ENCODE measurements at places on chromosomes 12 and 14.

DNA sequence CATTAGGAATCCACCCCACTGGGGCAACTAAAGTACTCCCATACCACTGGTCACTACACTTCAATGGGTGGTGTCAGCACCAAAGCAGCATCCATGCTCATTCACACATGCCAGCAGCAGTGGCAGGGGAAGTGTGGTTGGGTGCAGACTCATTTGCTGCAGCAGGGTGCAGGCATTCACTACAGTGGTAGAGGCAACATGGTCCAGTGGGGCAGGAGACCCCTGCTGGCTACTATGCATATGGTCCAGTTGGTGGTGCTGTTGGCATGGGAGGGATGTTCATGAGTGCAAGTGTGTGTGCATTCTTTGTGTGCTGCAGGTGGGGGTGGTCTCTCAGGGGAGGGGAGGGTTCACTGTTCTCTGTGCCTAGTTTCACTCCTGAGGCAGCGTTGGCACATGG, 908.4 kb upstream of the NOVA1 start:
- no peak for DNase-seq

GRCh38 chr14:29016050-29016900, 249.7 kb downstream of the FOXG1 start:
- DNase-seq: peak; percentile 17

GRCh38 chr14:73896521-73896920, 9.9 kb downstream of the ZNF410 start:
- no peak for DNase-seq

DNA sequence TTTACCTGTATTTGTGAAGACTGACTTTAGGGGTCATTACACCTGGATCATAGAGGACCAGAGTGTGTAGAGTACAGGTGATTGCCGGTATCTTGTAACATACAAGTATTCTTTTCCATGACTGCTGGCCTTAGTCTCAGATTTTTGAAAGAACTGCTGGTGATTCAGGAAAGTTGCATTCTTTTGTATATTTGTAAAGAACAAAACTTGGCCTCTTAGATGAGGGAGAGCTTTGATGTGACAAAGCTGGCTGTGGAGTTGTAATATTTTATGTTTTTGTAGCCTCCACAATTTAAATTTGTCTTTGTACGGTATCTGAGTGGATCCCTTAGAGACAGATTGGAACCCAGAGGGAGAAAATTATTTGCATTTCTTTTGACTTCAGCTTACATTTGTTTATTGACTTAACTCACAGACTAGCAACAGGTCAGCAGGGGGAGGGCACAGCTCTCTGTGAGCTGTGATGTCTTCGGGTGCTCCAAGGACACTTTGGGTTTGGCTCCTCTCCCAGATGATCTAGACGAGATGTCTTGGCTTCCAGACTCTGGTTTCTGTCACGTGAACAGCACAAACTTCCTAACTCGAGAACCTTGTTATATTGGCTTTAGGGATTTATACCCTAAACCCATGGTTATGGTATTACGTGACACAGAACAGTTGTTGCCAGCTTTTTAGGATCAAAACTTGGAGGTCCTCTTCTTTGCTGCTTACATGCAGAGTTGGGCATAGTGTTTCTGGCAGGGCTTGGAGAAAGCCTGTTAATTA, 65.9 kb downstream of the DAAM1 start:
- DNase-seq: no peak

DNA sequence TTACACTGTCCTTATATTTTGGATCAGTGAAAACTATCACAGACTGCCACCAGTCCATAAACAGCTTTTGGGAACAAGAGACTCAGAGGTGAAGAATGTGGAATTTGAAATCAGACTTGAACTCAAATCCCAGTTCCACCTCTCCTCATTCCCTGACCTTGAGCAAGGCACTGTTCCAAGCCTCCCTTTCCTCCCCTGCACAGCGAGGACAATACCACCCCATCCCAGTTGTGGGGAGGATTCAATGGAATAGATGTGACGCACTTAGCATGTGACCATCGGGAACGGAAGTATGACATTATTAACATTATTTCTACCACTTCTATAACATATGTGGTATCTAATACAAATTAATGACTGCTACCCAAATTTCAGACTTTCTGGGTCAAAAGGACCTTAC, 63.5 kb downstream of the DPF3 start:
- no peak for DNase-seq

GRCh38 chr14:51457843-51458562, 193.7 kb upstream of the FRMD6 start:
- DNase-seq: no peak

DNA sequence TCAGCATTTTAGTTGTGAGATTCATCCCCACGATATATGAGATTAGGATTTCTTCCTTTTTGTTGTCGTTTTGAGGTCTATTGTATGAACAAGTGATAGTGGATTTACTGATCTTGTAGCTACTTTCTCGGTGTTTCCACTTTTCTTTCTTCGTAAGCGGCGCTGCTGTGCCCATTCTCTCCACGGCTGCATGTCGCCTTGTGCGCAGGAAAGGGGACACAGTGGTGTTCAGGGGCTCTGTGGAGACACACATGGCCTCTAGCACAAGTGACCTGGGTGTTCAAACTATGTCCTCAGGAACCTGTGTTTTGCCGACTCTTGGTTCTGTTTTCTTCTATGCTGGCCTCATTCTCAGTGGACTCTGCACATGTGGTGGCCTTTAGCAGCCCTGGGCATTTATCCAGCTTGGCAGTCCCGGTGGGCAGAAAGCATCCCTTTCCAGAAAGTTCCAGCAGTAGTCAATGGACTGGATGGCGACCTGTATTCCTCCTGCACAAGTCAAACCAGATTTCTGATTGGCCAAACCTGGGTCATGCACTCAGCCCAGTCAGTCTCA, 18.7 kb downstream of the CKAP4 start:
- DNase-seq: no peak

Data from NCI-H187 (cell line).